SJSA1 (cell line): ENCODE measurements at places on chromosomes 11 and 22.

DNA sequence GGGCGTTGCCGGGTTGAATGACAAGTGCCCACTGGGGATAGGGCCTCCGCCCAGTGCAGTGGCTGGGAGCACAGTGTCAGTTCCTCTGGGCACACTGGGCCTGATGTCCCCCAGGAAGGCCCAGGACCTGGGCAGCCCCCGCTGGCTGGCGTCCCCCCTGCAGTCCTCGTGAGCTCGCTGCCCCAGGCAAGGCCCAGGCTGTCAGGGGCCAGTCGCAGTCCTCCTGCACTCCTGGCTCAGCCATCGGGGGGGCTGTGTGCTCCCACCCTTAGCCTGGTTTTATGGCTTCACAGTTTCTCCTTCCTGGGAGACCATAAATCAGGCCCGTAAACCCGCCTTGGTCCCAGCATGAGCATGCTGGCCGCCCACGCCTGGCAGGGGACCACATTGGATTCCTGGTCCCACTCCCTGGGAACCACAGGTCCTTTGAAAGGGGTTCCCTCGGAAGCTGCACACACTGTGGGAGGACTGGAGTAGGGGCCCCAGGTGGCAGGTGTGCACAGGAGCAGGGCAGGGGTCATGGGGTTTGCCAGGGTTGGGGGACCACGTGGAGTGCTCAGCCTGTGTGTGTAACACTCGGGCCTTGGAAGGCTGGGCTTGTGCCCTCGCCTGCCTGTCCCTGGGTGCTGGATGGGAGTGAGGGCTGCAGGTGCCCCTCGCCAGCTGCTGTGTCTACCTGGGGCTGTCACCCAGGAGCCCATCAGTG is 113.6 kb downstream of the KCNQ1OT1 start:
- no peak for DNase-seq

DNA sequence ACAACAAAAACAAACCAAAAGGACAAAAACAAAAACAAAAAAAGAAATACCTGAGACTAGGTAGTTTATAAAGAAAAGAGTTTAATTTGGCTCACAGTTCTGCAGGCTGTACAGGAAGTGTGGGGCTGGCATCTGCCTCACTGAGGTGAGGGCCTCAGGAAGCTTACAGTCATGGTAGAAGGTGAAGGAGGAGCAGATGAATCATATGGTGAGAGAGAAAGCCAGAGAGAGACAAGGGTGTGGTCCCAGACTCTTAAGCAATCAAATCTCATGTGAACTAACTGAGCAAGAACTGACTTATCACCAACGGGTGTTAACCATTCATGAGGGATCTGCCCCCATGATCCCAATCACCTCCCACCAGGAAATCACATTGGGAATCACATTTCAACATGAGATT is 58.8 kb upstream of the ZBED5 start:
- DNase-seq: no peak

DNA sequence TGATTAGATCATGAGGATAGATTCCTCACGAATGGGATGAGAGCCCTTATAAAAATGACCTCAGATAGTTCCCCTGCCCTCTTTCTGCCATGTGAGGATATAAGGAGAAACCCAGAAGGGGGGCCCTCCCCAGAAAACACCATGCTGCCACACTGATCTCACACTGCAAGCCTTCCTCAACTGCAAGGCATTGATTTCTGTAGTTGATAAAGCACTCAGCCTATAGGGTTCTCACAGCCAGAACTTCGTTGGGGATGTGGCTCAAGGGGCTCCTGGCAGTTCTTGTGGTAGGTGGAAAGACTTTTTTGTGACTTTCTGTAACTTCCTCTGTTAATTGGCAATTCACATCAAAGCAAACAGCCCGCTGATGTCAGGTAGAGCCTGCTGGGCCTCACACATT is 108.9 kb downstream of the CD44 start:
- DNase-seq: no peak

- DNase-seq: no peak
These were observed 11.7 kb upstream of the RDX start for GRCh38 chr11:110308071-110308470.

- peak; percentile 70 for DNase-seq
These were observed 4.5 kb upstream of the TIMP3 start for GRCh38 chr22:32796865-32797573.
